Putamen (tissue), 1 donor: ENCODE measurements at places on chromosomes 2 and 18.

GRCh38 chr2:217944923-217945322 lies 57.9 kb downstream of the TNS1 start:
- DNase-seq = no peak

DNA sequence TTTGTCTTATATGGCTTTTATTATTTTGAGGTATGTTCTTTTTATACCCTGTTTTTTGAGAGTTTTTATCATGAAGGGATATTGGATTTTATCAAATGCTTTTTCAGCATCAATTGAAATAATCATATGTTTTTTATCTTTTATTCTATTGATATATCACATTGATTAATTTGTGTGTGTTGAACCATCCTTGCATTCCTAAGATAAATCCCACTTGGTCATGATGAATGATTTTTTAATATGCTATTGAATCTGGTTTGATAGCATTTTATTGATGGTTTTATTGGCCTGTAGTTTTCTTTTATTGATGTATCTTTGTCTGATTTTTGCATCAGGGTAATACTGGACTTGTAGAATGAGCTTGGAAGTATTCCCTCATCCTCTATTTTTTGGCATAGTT lies 160.3 kb downstream of the PLCL1 start:
- no peak for DNase-seq

GRCh38 chr2:172848519-172848918 lies 112.9 kb downstream of the RAPGEF4 start:
- no peak for DNase-seq

GRCh38 chr2:9884436-9884835 lies 41.2 kb downstream of the TAF1B start:
- DNase-seq = no peak

GRCh38 chr2:230325316-230326243 lies 1.4 kb upstream of the SP140L start:
- DNase-seq = no peak

DNA sequence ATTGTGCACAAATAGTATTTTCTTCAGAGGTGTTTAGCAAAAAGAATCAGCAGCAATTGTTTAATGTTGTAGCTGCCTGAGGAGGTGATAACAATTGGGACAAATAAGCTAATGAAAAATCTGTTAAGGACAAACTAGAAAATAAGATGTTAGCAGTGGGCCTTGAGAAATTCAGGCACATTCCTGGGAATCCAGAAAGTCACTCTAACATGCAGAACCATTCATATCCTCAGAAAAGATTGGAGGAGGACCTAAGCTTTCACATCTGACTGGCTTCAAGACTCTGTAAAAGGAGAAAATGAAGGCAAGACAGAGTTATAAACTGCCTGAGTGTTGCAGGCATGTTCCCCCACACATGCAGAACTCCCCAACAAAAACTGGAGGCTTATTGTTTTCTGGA lies 353.5 kb upstream of the RGPD4 start:
- no peak for DNase-seq

GRCh38 chr2:219908538-219908937 lies 281.1 kb downstream of the SLC4A3 start:
- DNase-seq = no peak

GRCh38 chr2:41038408-41038807 lies 586.5 kb upstream of the SLC8A1 start:
- no peak for DNase-seq

GRCh38 chr2:64708829-64709228 lies 55.1 kb upstream of the SERTAD2 start:
- DNase-seq = no peak

- DNase-seq = no peak
Observed at GRCh38 chr2:71379086-71379485, 47.5 kb downstream of the ZNF638 start.
